ENCODE measurements at places on chromosomes 12 and 14.

DNA sequence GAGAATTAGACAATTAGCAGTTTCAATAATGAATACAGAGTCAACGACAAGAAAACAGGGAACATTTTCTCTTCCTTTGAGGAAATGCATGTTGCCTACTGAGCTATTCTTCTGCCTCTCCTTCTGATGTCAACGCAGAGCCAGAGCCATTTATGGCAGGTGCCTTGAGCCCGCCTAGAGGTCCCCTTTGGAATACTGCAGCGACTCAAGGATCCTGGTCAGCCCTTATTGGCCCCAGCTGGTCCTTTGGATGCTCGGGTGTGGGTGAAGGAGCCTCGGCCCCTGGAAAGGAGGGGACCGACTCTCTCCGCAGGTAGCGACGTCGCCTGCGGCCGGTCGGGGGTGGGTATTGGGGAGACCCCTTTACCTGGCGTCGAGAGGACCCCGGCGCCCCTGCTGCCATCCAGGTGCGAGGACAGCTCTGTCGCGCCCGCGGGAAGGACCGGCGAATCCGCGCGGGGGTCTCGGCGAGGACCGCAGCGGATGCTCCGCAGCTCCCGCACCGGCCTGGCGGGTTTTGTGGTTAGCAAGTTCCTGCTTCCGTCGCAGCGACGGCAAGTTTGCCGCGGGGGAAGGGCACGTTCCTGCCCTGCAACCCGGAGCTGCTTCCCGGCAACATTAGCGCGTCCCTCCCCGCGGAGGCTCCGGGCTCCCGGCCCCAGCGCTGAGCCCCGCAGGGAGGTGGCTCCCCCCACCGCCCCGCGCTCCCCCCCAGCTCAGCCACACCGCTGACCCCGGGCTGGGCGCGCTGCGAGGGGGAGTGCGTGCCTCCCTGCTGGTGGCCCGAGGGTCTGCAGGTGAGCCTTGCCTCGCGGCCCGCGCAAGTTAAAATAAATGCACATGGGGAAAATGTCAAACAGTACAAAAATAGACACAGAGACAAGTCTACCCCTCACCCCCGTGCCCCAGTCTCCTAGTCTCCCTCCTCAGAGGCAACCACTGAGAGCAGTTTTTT, at the start of gene MANSC1:
TSS of gene MANSC1 (minus strand) at position 532 of the 955 bp plus-strand sequence. CDS start 6,928 bp downstream, outside the sequence.
- DNase-seq = peak; percentile 18

DNA sequence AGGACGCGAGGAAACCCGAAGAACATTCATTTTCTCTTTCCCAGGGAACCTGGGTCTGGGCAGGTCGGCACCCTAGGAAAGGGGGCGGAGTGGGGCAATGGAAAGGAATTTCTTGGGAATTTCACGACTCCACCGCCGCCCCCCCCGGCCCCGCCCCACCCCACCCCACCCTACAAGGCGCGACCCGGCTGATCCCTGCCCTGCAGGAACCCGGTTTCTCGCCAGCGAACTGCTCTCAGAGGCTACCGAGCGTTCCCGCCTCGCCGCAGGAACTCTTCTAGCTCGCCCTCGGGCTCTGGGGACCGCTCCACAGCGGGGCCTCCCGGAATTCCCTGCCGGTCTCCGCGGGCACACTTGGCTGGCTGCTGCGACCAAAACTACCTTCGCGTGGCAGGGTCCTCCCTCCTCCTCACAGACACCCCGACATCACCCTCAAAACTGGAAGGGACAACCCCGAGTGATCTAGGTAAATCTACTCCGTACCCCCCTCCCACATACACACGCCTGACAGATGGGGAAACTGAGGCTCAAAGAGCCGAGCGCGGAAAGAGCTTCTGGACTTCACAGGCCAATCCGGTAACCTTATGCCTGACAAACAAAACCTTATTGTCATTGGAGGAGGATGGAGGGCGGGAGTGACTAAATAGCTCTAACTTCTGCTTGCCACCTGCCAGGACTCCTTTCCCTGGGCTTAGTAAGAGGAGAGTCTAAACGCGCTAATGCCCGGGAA, 785 bp upstream of the ACTN1 start:
- DNase-seq = no peak

DNA sequence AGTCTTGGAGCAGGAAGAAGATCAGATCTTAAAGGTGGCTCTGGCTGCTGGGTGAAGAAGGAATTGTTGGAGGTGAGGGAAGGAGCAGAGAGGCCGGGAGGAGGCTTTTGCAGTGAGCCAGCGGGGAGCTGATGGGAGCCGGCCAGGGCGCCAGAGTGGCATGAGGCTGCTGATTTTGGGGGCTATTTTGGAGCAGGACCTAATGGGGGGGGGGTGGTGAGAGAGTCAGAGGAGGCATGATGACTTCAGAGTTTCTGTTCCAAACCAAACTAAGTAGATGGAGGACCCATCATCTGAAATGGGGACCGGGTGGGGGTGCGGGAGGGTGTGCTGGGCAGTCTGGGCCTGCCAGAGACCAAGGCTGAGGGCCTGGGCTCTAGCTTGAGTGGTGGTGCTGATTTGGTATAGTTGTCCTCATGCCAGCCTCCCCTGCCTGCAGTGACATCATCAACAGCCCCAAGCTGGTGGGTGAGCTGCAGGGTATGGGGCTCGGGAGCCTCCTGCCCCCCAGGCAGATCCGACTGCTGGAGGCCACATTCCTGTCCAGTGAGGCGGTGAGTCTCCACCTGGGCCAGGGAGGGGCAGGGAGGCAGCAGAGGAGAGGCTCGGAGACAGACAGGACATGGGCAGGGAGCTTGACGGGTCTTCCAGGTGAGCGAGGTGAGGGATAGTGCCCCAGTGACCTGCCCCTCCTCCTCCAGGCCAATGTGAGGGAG, 6.2 kb downstream of the TNFAIP2 start:
- no peak for DNase-seq

GRCh38 chr14:68257969-68258368, 438.4 kb downstream of the RAD51B start:
- DNase-seq = no peak

- no peak for DNase-seq
Observed at GRCh38 chr12:104285740-104286515, 17.6 kb upstream of the EID3 start.

DNA sequence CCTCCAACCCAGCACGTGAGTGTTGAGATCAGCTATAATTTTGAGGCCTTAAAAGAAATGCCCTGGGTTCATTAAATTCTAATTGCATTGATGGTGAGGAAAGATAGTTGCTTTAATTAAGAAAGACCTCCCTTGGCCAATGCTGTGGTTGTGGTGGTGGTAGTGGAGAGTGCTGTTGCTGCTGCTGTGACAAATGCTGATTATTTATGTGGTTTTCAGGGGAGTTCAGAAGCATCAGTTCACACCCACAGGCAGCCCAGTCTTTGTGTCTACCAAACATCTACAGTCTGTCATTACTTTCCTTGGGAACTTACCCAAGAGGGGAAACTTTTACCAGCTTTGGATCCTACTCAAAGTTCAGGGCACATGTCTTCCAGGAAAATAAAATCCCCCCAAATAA, 178.4 kb upstream of the PARP11 start:
- DNase-seq = no peak

DNA sequence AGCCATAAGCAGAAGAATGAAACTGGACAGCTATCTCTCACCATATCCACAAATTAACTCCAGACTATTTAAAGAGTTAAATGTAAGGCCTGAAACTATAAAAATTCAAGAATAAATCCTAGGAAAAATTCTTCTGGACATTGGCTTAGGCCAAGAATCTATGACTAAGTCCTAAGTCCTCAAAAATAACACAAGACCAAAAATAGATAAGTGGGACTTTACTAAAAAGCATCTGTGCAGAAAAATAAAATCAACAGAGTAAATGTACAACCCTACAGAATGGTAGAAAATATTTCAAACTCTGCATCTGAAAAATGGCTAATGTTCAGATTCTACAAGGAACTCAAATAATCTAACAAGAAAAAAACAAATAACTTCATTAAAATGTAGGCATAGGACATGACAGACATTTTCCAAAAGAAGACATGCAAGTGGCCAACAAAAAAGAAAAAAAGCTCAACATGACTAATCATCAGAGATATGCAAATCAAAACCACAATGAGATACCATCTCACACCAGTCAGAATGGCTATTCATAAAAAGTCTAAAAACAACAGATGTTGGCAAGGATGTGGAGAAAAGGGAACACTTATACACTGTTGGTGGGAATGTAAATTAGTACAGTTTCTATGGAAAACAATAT, 61.0 kb upstream of the PPFIA2 start:
- no peak for DNase-seq

DNA sequence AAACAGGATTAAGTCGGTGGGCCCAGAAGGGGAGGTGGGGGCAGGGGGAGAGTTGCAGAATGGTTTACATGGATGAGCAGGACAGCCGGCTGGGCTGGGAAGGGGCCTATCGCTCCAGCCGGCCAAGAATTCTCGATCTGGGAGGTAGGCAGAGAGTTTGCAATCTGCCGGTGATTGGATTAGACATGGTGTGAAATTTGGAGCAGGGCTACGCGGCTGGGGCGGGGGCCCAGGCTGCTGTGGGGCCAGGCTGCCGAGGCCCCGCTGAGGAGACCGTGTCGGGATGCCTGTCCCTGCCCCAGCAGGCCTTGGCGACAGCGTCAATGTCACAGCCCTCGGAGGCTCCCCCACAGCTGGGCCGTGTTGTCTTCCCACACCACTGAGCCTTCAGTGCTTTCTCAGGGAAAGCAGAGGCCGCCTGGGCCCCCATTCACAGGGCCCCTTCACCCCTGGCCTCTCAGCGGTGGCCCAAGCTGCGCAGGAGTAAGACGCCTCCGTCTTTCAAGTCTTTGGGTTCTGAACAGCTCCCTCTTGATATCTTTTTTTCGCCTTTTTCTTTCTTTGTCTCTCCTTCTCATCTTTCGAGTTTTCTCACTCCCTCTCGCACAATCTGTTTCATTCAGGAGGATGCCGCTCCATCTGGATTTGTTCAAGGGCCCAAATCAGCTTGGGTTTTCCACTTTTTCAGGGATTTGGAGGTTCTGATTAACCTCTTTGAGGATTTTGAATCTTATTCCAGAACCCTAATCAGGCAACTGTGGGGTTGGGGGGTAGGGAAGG, 117.5 kb upstream of the PARP11 start:
- no peak for DNase-seq

GRCh38 chr14:68079941-68080697, 260.5 kb downstream of the RAD51B start:
- no peak for DNase-seq

GRCh38 chr12:66188584-66189485, at the start of gene IRAK3:
IRAK3 (plus strand) TSS chr12:66189214; CDS start chr12:66189300, 86 bp downstream.
- DNase-seq = no peak

DNA sequence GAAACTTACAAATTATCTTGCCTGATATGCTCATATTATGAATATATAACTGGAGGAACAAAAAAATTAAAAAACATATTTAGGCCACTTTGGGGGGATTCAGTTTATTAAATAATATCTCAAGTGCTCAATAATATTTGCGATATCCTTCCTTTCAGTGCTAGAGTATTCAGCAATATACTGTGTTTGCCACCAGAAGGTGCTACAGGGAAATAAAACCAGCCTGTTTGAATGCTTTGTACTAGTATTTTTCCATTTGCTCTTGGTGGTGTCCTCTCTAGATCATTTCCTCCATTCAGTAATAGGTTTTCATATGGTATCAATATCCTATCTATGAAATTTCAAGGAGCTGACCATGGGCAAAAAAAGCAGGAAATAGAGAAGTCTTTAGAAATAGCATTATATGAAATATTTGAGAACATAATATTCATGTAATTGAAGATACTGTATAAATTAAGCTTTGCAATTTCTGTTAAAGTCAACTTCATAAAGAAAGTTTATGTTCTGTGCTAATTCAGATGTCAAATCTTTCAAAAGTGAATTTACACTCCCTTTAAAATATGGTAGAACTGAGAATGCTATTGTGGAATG, 106.2 kb upstream of the NAV3 start:
- no peak for DNase-seq

DNA sequence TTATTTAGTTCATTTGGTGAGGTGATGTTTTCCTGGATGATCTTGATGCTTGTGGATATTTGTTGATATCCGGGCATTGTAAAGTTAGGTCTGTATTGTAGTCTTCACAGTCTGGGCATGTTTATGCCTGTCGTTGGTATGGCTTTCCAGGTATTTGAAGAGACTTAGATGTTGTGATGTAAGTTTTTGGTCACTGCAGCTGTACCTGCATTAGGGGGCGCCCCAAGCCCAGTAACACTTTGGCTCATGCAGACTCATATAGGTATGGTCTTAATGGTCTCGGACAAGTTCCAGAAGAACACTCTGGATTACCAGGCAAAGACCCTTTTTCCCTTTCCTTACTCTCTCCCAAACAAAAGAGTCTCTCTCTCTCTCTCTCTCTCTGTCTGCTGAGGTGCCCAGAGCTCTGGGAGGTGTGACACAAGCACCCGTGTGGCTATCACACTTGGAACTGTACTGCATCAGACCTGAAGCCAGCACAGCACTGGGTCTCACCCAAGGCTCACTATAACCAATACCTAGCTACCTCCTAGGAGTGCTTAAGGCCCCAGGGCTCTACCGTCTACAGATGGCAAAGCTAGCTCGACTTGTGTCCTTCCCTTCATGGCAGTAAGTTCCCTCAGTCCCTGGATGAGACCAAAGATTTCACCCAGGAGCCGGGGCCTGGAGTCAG, 425.8 kb upstream of the ATXN7L3B start:
- peak; percentile 6 for DNase-seq

DNA sequence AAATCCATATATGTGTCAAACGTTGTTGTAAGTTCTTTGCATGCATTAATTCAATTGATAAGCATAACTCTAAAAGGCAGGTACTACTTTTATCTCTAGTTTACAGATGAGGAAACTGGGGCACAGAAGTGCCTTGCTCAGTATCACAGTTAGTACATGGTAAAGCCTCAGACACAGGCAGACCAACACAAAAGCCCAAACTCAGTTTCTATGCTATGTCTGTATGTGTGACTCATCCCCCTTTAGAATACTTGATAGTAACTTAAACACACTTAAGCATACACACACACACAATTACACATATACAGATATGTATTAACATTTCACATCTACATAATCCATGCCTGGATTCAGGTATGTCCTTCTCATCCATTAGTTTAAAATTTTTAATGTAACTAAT, 88.0 kb downstream of the EPS8 start:
- DNase-seq = no peak

DNA sequence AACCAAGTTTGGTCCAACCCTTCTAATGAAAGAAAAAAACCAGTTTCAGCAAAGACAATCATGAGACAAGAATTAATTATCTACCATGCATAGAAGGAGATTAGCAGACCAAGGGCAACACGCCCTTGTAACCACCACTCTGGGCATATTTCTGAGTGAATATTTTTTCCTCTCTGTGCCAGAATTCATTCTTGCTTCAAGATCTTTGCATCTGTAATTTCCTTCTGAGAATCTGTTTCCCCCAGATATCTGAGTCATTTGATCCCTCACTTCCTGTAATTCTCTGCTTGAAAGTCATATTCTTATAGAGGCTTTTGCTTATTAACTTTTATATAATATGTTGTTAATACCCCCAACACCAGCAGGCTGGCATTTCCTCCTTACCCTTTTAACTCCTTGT, 243.7 kb downstream of the SLC16A7 start:
- no peak for DNase-seq

All from hypothalamus (tissue), 51 donors.